ENCODE measurements at places on chromosomes 5 and 9. TPM values are rescaled to one million over a fixed set of nuclear protein-coding genes. Genes with fewer than 3 reads are reported as not detected.

ECSCR gene
- 20.2 TPM for polyA plus RNA-seq

FLT4 gene
- 8.3 TPM for polyA plus RNA-seq

PCDHB15 gene
- 12.3 TPM for polyA plus RNA-seq

CCL21 gene
- not detected for polyA plus RNA-seq

TLN1 gene
- polyA plus RNA-seq = 75.5 TPM

SHISAL2B gene
- 2.9 TPM for polyA plus RNA-seq

TICAM2 gene
- 3.3 TPM for polyA plus RNA-seq
